ENCODE measurements at places on chromosomes 11 and 22.

DNA sequence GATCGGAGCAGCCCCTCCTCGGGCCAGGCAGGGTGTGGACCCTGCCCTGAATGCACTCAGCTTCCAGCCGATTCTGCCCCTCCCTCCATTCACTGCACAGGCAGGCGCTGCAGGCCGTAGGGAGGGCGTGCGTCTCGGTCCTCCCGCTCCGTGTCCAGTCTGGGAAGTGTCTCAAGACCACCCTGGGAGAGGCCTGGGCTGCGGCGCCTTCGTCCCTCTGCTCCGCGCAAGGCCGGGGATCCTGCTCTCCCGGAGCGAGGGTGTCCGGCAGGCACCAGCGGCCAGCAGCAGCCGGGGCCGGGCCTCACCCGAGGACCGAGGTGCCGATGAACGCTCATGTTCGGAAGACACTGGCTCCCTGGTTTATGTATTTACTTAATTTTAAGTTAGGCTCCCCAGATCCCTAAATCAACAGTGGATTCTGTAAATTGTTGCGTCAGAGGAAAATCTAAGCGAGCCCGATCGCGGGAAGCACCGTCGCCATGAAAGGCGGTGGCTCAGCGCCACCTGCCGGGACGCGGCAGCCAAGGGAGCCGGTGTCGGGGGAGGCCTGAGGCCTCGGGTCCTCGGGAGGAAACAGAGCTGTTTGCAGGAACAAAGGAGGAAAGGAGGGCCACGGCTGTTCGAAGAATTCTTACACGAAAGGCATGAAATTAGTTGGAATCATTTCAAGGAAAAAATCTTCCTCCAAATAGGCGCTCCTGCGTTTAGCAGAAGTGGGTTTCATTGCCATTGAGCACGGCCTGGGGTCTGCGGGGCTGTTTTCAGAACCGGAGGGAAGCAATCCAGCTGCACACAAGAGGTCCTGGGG, 195.3 kb downstream of the BRD1 start:
- no peak for DNase-seq

DNA sequence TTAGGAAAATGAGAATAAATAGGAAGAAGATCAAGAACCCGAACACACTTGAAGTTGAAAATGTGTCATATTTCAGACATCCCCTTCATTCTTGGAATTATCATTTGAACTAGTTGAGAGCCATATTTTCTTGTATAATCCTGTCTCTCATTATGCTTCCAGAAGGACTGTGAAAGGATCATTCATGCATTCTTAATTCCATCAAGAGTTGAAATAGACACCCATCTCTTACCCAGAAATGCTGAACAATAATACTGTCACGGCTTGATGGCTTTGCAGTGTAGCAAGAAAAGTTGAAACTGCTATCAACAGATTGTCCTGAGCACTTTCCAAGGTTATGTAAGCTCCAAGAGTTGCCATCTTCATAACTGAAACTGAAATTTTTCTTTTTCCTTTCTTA, 79.7 kb downstream of the ARHGAP42 start:
- no peak for DNase-seq

DNA sequence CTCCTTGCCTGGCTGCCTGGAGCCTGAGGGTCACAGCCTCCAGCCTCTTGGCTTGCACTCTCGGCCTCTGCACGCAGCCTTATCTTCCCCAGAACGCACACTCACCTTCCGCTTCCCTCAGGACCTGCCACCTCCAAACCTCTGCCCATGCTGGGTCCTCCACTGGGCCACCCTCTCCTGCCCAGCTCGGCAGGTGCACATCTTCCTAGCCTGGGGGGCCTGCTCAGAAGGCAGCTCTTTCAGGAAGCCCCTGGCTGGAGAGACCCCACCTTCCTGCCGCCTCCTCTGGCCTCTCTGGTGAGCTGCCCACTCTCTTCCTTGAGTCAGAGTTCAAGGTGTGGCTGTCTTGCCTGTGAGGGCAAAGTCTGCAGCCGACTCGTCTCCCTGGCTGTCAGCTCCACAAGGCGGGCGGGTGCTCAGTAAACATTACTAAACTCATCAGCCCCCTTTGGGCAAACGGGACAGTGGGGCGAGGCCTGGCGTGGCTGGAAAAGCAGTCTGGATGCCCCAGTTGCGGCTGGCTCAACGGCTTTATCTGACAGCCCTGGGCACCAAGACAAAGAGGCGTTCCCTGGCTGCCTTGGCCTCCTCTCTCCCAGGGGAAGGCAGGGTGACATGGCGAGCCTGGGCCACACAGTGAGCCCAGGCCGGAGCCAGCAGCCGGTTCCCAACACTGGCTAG, 1.7 kb upstream of the LINC01488 start:
- no peak for DNase-seq

GRCh38 chr11:69444381-69445130, 36.9 kb upstream of the LINC01488 start:
- no peak for DNase-seq
